CD4-positive, alpha-beta T cell treated with Interferon gamma for 1 hour (primary cell): ENCODE measurements at places on chromosomes 4 and X.

GRCh38 chr4:106793933-106794332 lies 242.2 kb downstream of the DKK2 start:
- DNase-seq: no peak

GRCh38 chr4:127856196-127856812 lies 24.4 kb upstream of the PLK4 start:
- no peak for DNase-seq

GRCh38 chr4:24680746-24681448 lies 96.5 kb upstream of the DHX15 start:
- no peak for DNase-seq

DNA sequence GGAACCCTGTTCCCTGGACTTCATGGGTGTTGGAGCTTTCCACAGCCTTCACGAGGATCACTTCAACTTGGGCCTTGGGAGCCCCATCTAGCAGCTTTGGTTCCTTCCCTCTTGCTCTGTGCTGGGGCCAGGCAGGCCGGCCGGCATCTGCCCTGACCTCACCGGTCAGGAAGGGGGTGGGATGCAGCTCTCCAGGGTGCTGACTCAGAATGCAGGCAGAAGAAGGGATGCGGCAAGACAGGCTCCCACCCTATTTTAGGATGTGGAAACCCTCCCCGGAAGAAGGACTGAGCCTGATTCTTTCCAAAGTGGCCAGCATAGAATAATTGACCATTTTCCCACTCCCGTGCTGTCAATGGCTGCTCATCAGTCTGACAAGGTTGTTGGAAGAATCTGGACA lies 47.1 kb downstream of the FHDC1 start:
- DNase-seq: no peak

GRCh38 chrX:132774010-132774714 lies 184.3 kb downstream of the HS6ST2 start:
- DNase-seq: no peak

DNA sequence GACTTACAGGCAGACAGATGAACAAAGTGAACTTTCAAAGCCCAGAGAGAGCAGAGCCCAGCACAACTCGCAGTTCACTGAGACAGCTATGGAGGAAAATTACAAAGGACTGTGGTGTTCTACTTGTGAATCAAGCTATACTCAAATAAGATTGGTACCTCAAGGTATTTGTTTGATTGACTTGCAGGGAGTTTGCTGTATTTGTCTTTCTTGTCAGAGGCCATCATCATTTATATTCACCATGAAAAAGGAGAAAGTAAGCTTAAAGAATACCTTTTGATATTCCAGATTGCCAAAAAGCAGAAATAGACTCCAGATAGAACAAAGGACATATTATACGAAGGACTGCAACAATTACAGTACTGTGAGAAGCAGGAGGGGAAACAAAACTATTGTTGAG lies 1047.9 kb downstream of the RPA4 start:
- DNase-seq: no peak

- DNase-seq: no peak
These were observed 7.7 kb downstream of the RNF212 start for GRCh38 chr4:1105662-1106061.

DNA sequence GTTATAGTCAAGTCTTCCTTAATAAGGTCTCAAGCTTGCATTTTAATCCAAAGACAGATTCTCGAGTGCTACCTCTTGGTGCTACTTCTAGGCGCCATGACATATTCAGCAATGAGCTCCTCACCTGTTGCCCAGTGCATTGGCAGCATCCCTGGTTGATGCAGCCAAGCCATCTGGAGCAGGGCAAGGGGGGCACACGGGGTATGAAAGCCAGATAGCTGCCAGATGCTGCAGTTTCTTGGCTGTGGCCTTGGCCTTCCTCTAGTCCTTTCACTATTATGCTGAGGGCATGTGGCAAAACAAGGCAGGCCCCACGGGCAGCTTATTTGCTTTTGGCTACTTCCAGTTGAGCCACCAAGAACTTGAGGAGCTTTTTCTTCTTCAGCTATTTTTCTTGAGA lies 168.6 kb upstream of the PGRMC2 start:
- no peak for DNase-seq

DNA sequence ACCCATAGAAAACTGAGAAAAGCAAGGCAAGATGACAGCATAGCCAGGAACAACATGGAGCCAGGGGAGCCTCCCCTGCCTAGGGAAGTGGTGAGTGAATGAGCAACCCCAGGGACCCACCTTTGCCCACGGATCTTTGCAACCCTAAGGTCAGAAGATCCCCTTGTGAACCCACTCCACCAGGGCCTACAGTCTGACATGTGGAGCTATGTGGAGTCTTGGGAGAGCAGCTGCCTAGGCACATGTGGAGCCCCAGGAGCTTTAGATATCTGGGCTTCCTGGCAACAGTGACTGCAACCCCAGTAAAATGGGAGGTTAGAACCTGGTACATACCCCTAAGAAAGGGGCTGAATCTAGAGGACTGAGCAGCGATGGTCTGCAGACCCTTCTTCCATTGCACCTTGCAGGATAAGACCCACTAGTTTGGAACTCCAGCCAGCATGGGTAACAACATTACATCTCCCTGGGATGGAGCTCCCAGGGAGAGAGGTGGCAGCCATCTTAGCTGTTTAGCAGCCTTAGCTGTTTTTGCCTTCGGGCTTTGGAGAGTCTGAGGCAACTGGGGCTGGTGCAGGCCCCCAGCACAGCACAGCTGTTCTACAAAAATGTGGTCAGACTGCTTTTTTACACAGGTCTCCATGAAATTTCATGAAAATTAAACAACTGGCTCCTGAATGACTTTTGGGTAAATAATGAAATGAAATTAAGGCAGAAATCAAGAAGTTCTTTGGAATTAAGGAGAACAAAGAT lies 104.7 kb upstream of the TRIM2 start:
- no peak for DNase-seq
